ENCODE measurements at places on chromosomes 7 and 10.
A peak's percentile ranks its signal among the peaks of the same experiment; 100 is the strongest.

- DNase-seq, result no peak
Observed at GRCh38 chr7:44101966-44102845, 1.9 kb upstream of the AEBP1 start.

- DNase-seq, result no peak
Observed at GRCh38 chr7:128783143-128783861, 7.7 kb upstream of the OPN1SW start.

- DNase-seq, result no peak
Observed at GRCh38 chr10:78524342-78524741, 490.7 kb downstream of the RPS24 start.

GRCh38 chr10:87603196-87603595, 56.5 kb upstream of the PAPSS2 start:
- DNase-seq, result no peak

DNA sequence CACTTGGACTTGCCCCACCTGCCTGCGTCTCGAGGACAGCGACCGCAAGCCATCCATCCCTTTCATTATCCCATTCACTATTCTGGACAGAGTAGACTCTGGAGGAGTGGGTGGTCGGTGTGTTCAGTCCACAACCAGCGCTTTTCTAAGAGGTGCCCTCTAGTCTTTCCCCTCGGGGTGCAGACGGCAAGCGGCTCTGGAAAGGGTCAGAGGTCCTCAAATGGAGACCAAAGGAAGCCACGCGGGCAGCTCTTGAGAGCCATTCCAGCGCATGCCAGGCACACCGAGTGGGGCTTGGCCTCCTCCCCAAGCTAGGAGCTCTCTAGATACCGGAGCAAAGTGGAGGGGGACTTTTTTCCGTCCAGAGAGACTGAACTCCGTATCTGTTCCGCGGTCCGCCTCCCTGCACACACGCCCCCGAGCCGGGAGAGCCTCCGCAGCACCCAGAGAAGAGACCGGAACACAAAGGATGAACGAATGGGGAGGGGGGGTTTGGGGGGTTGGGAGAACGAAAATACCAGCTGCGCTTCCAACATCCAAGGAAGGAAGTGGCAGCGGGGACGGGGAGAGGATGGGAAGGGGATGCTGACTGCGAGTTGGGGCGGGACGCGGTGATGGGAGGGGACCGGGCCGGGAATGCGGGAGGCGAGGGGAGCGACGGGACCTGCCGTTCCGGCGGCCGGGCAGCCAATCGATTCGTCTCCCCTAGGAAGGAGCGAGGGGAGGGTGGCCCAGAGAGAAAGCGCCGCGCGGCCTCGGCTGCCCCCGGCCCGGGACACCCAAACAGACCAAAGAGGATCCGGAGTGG, 515 bp downstream of the GSDME start:
- peak; percentile 66 for DNase-seq

GRCh38 chr10:60731134-60731885, 47.0 kb upstream of the CDK1 start:
- DNase-seq, result peak; percentile 77

GRCh38 chr7:106257752-106258151, 27.0 kb downstream of the NAMPT start:
- DNase-seq, result no peak

DNA sequence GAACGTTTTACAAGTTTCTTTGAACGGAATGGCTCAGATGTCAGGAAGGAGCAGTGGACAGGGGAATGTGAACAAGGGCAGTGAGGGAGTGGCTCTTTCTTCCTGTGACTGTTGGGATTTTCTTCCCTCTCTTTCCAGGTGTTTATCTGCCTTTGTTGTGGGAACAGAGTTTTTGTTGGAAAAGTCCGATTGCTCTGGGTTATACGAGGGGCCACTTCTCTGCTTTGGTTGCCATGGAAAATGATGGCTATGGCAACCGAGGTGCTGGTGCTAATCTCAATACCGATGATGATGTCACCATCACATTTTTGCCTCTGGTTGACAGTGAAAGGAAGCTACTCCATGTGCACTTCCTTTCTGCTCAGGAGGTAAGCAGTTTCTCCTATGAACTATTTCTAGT, 41.4 kb downstream of the ZRANB1 start:
- no peak for DNase-seq

DNA sequence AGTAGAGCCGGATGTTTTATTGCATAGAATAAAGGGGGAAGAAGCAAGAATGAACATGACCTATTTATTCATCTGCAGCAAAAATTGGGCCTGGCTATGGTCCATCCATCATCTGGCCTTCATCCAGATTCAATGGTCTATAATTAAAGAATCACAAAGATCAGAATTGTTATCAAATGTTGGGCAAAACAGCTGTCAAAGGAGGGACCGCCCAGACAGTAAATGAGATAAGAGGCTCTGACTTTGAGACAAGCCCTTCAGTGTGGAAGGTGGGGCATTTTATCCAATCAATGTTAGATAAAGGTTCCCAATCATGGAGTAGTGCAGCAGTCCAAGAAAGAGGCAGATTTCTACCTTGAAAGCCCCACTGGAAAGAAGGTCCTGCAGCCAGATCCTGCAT, 153.5 kb downstream of the PARD3 start:
- DNase-seq, result no peak

GRCh38 chr7:28178599-28178998, 2.0 kb downstream of the JAZF1 start:
- peak; percentile 38 for DNase-seq

GRCh38 chr10:1745780-1746456, 8.6 kb upstream of the ADARB2 start:
- no peak for DNase-seq

- DNase-seq, result no peak
Observed at GRCh38 chr7:43444711-43445578, 138.0 kb upstream of the STK17A start.

GRCh38 chr7:51308265-51308664, 8.3 kb downstream of the COBL start:
- DNase-seq, result no peak

DNA sequence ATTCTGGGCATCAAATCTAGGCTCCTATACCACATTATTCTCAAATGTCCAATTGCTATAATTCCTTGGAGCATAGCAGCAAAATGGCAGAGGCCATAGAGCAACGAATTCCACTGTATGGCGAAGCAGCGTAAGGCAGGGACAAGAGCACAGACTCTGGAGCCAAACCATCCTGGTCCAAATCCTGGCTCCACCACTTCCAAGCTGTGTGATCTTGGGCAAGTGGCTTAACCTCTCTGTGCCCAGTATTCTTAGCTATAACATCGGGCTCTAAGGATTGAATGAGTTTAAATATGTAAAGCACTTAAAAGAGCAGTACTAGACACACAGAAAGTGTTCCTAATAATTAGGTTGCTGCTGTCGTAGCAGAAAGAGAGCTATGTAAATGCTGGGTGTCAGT, 56.2 kb downstream of the TACC2 start:
- no peak for DNase-seq

GRCh38 chr7:3753868-3754267, 452.8 kb downstream of the SDK1 start:
- no peak for DNase-seq

DNA sequence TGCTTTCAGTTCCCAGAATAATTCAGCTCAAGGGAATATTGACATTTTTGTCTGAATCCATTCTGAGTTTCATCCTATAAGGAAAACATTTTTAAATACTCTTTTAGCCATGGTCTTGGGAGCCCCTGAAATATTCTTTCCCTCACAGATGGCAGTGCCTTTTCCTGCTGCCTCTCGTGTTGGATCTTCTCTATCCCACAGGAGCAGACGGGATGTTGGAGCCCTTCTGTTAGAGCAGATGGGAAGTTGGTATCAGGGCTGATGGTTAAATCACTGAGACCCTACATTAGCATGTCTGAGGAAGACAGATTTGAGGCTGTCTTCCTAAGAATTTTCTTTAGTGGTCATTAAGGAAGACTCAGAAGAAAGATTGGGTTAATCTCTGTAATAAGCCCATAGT, 737.8 kb downstream of the LRMDA start:
- DNase-seq, result no peak

DNA sequence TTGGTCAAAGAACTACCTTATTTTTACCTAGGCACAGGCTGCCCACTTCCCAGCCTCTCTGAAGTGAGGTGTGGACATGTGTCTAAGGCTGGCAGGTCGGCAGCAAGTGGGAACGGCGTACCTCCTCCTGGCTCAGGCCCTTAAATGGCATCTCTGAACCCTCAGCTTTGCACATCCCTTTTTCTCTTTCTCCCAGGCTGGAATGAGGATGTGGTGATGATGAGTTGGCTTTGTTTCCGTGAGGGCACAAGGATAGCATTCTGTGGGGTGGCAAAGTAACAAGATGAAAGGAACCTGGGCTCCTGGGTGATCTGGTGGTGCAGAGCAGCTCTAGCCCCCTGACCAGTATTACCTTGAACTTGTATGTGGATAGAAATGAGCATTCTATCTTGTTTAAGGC, 196.8 kb downstream of the REEP3 start:
- DNase-seq, result no peak

- DNase-seq, result no peak
Observed at GRCh38 chr7:156121434-156121833, 309.2 kb upstream of the SHH start.

DNA sequence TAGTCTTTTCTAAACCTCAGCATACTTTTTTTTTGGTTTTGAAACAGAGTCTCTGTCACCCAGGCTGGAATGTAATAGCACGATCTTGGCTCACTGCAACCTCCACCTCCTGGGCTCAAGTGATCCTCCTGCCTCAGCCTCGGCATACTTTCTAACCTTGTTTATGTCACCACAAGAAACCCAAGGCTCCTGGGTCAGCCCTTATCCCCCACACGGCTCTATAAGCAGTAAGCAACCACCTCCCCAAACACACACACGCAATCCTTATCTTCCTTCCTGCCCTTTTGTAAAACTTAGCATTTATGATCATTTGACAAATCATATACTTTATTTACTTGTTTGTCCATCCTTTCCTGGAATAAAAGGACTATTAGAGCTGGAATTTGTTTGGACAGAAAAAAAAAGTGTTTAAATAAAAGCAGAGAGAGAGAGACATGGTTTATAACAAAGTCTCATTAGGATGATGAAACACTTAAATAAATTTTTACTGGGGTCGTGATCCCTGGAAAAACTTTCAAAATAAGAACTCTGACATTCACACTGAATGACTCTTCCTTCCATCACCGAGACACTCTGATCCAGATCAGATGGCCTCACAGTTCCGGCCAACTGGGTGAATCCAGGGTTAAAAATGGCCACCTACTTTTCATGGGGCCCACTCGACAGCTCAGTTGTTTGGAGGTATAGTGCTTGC, 72.7 kb upstream of the PIK3CG start:
- DNase-seq, result no peak

DNA sequence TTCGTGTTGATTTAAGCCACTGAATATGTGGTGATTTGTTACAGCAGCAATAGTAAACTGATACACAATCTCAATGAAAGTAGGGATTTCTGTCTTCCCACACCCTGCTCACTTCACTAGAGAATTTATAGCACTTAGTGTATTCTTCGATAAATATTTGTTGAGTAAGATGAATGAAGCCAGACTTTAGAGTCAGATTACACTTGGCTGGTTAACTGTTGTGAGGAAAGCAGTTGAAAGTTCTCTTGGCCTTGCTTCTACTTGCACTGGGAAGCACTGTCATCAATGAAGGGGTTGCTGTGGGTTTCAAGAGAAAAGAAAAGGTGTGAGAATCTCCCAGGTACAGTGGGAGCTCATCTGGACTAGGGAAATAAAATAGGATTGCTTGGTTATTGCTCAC, 82.1 kb upstream of the IGFBP3 start:
- DNase-seq, result no peak

DNA sequence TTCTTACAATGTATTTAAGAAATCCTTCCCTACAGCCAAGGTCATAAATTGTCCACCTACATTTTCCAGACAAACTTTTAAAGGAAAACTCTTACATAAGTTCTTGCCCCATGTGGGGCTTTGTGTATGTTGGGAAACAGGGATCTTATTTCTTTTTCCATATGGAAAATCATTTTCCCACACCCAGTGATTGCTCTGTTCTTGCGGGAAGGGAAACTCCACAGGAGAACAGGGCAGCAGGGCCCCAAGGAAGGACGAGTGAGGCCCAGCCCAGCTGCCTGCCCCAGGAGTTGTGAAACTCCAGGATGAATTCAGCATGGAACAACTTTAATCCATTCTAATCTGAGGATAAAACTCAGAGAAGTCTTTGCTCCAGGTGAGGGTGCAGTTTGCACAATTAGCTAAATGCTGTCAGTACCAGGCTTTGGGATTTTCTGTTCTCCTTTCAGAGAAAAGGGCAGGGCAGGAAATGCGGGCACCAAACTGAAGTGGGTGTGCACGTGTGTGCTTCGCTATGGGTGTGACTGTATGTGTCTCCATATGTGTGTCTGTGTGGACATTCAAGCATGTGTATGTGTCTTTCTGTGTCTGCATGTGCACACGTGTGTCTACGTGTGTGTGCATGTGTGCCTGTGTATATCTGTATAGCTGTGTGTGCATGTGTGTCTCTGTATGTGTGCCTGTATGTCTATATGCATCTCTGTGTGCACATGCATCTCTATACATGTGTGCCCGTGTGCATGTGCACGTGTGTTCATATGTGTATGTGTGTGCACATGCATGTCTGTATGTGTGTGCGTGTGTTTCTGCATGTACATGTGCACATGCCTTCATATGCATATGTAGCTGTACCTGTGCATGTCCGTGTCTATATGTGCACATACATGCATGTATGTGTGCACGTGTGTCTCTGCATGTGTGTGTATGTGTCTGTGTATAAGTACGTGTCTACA, 102.0 kb upstream of the FAM20C start:
- DNase-seq, result no peak

DNA sequence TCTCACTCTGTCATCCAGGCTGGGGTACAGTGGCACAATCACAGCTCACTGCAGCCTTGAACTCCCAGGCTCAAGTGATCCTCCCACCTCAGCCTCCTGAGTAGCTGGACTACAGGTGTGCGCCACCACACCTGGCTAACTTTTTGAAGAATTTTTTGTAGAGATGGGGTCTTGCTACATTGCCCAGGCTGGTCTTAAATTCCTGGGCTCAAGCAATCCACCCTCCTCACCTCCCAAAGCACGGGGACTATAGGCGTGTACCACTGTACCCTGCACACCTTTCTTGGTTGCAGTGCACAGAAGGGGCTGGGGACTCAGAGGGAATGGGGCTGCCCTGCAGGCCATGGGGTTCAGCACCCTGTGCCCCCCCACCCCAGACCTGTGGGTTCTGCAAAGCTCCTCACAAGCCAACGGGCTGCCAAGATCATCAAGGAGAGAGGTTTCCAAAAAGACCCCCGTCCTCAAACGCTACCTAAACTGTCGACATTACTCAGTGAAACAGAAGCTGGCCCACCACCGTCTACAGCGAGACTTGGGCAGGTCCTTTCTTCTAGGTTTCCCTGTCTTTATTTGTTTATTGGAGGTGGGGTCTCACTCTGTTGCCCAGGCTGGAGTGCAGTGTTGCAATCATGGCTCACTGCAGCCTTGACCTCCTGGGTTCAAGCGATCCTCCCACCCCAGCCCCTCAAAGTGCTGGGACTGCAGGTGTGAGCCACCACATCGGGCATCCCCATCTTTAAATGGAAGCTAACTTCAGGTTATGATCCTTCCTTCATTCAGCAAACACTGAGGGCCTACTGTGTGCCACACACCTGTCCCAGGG, 26.6 kb upstream of the ELFN1 start:
- no peak for DNase-seq

Measured in GM20000 (cell line).